Adipocyte (in vitro differentiated cells): ENCODE measurements at places on chromosomes 1 and 21.

DNA sequence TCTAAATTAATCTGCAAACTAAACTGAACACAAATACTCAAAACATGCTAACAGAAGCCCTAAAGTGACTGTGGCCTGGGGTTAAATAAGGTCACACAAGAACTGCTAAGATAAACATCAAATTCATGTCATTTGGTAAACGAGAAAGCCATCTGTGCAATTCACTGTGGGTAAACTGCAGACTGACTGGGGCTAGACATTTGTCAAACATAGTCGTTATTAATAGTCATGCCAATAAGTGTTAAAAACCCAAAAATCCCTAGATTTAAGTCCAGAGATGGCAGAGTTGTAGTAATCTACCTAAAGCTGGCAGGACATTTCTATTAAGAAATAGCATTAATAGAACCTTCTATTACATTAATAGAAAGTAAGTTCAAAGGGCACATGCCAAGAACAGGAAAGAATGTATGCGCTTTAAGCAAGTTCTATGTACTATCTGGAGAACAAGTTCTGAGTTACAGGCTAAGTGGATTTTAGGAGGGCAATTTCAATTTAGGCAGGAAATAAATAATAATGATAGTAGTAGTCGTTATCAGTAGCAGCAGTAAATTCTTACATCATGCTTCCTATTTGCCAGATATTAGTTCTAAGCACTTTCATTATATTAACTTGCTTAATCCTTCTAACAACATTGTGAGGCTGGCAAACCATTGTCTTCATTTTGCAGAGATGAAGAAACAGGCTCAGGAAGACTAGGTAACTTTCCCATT, 8.6 kb downstream of the EDEM3 start:
- DNase-seq: no peak

GRCh38 chr1:198352975-198353695, 187.3 kb downstream of the ATP6V1G3 start:
- DNase-seq: no peak

GRCh38 chr1:22508991-22509390, 54.3 kb upstream of the EPHA8 start:
- DNase-seq: no peak

DNA sequence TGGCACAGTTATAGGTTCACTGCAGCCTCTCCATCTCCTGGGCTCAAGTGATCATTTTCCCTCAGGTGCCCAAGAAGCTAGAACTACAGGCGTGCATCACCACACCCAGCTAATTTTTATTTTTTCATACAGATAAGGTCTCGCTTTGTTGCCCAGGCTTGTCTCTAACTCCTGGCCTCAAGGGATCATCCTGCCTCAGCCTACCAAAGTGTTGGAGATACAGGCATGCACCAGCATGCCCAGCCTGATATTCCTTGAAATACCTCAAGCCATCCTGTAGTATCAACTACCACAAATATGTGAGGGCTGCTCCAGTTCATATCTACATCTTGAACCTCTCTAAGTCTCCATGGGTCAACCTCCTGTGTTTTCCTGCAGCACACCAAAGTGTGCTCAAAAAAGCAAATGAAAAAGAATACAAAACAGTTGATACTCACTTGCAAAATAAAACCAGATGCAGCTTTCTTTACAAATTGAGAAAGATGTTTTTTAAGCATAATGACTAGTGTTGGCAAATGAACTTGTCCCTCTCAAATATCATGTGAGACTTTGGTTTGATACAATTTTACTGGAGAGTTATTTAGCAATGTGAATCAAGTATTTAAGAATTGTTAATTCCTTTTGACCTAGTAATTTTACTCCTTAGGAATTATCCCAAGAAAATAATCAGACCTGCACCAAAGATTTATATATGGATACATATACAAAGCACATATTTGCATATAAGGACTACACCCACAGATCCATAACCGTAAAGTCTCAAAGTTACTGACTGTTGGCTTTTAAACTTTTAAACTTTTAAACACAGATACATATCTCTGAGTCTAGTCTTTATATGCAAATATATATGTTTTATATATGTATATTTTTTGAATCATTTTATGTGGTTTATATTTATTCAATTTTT, 197.7 kb downstream of the NRIP1 start:
- DNase-seq: peak; percentile 75

DNA sequence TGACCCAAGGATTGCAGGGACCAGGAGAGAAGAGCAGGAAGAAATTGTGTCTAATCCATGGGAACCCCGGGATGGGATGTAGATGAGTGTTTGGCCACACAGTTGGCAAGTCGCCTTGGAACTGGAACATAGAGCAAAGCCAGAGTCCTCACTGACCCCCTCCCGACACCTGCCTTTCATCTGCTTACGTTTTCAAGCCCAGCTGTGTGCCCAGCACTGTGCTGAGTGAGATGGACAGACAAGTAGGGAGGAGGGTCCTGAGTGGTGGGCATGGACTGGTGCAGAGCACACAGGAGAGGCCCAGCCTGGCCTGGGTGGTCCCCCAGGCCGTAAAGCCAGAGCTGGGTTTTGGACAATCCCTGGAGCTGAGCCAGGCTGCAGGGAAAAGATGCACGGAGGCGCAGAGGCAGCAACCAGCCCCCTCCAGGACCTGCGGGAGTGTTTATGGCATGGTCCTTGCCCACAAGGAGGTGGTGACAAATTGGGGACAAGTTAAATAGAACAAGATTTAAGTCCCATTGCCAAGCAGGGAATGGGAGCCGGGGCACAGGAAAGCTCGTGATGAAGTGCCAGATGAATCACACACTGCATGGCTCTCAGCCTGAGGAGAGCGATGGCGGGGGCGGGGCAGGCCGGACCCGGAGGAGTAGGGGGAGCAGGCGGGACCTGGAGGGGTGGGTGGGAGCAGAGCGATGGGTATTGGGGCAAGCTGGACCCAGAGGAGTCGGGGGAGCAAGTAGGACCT, 157.8 kb upstream of the VAMP3 start:
- DNase-seq: no peak

GRCh38 chr1:10051656-10052055, 18.9 kb downstream of the UBE4B start:
- no peak for DNase-seq

DNA sequence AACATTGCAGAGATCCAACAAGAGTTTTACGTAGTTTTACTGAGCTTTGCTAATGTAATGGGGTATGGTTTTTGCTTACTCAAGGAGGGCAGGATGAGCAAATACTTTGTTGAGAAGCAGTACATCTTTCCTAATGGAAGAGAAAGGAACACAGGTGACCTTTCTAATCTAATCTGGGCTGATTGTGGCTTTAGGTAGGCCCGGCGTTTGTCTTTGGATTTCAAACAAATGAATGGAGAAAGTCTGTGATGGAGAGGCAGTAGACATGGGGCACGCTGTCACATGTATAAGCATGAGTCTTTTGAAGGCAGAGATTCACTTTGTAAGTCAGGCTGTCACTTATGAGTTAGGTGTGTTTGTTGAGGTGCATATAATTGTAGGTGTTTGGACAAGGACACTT, 1.7 kb downstream of the PLEKHM2 start:
- DNase-seq: peak; percentile 17

GRCh38 chr1:24091971-24092482, 19.9 kb downstream of the MYOM3 start:
- DNase-seq: no peak

DNA sequence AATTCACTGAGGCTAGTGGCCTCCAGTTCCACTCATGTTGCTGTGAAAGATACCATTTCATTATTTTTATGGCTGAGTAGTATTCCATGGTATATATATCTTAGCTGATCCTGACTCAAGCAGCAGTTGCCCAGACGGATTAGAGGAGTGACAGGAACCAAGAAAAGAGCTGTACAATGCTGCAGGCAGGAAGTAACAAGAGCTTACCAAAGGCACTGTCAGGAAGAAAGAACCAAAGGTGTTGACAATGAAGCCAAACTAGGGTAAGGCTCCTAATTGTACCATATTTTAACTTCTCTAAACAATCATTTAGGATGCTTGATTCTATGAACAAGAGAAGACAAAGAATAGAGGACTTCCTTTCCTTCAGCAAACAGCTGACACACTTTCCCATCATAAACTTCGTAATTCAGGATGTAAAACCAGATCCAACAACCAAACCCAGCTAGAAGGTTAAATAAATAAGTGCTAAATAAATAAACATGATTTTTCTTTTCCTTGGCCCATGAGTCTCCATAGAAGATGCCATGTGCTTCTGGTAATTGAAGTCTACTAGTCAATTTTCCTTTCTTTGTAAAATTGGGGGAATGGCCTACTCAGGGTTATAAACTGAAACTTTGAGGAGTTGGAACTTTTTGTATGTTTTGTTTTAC, 248.2 kb upstream of the SGIP1 start:
- DNase-seq: no peak

- DNase-seq: peak; percentile 66
Observed at GRCh38 chr21:37370152-37371040, 3.8 kb downstream of the DYRK1A start.

DNA sequence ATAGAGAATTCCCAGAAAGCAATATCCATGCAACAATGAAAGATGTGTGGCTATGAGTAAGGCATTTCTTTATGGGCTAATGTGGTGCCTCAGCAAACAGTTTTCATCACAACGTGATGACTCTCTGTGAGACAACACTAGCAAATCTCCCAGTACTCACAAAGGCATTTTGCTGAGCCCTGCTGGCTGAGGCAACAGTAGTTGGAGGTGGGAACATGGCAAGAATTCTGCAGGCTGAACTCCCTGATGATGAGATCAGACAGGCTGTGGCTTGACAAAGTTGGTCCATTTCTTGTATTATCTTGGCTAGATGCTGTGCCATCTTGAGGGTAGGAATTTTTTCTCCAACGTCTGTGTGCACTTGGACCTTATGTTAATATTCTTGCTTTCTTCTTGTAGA, 24.6 kb downstream of the PROX1 start:
- DNase-seq: no peak

DNA sequence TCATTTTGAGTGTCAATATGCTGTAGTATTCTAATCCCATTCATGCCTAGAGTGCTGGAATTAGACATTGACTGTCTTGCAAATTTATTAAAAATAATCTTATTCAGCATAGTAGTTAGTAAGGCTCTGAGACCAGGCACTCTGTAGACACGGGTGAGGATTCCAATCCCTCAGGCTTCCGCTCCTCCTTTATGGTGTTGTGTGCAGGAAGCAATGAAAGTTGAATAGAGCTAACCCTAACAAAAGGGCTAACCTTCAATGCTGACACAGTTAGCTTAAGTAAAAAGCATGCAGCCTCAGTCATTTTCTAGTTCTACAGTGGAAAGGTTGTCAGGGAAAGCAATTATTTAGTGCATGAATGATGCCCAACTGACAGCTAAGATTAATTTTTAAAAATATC, 199.6 kb upstream of the SGIP1 start:
- no peak for DNase-seq

GRCh38 chr1:156409439-156409838, 40.4 kb downstream of the RHBG start:
- no peak for DNase-seq

GRCh38 chr1:158007180-158007579, 13.7 kb downstream of the KIRREL1 start:
- DNase-seq: no peak

- DNase-seq: peak; percentile 85
Observed at GRCh38 chr1:230268371-230269170, 157.6 kb downstream of the PGBD5 start.

DNA sequence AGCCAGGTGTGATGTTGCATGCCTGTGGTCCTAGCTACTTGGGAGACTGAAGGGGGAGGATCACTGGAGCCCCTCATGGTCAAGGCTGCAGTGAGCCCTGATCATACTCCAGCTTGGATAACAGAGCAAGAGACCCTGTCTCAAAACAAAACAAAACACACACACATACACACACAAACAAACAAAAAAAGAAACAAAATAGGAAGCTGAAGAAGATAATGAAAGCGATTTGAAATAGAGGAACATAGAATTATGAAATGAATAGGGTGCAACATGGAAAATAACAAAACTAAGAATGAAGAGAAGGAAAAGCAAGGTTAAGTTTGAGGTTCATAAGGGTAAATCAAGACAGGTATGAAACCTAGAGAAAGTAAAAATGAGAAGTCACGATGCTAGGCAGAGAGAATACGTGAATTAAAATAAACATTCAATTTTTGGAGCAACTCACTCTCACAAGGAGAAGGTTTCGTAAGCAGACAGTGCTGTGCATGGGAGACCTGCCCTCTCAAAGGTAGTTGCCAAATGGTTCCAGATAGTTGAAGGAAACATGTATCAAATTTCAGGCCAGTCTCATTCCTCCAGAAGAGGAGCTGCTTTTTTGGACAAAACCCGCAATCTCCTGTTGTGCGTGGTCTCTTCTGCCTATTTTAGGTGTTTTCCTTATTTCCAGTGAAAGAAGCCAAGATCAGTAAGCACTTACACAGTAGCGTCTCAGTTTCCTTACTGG, 3.3 kb downstream of the CD46 start:
- peak; percentile 27 for DNase-seq

DNA sequence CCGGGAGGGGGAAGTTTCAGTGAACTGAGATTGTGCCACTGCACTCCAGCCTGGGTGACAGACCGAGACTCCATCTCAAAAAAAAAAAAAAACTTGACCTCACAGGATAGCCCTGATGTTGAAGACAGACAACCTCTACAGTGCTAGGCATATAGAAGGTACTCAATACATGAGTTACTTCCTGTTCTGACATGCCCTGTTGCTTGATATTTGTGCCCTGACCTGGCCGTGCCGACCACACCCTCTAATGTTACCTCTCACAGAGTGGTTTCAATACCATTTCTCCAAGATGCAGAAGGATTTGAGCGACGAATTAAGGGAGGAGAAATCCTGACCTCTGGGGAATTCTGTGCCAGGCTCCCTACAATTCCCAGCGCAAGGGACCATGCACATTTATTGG, 5.2 kb downstream of the PTAFR start:
- DNase-seq: no peak

- DNase-seq: no peak
Observed at GRCh38 chr1:203187304-203187685, 791 bp upstream of the CHI3L1 start.

DNA sequence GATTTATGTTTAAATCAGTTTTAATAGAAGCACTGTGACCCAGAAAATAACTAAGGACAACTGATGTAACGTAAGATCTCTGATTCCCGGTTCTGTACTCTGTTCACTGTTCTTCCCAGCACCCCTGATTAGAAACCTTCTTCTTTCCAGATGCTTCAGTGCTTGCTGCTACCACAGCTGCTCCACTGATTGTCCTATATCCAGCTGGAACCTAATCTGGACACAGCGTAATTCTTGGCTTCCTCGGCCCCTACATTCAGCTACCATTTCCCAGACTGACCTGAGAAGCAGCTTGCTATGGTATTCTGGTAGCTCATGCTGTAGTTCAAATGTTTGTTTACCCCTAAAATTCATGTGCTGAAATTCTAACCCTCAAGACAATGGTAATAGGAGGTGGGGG, 302.7 kb downstream of the GRIK1 start:
- DNase-seq: no peak

DNA sequence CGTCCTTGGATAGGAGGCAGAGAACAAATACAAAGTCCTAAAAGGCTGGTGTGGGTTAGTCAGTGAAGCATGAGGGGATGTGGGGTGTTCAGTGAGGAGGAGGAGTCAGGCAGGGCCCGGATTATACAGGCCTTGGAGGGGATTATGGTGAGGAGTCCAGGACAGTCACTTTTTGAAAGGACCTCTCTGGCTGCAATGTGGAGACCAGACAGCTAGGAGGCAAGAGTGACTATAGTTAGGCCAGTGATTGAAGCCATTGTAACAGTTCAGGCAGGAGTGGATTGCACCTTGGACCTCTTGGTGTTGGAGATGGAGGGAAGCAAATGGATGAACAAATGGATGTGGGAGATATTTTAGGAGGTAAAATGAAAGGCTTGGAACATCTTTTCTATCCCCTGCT, 115.8 kb downstream of the C1orf94 start:
- DNase-seq: no peak

- no peak for DNase-seq
Observed at GRCh38 chr21:28256420-28256831, 736.3 kb downstream of the LTN1 start.
